NCI-H460 (cell line): ENCODE measurements at places on chromosomes 7 and 10.

GRCh38 chr7:149414745-149415390 is 46.0 kb downstream of the ZNF777 start:
- DNase-seq = no peak

GRCh38 chr7:99143853-99144672 is at the start of gene SMURF1:
SMURF1 (minus strand) TSS chr7:99144108; CDS start chr7:99143780, 328 bp downstream.
- peak; percentile 56 for DNase-seq

DNA sequence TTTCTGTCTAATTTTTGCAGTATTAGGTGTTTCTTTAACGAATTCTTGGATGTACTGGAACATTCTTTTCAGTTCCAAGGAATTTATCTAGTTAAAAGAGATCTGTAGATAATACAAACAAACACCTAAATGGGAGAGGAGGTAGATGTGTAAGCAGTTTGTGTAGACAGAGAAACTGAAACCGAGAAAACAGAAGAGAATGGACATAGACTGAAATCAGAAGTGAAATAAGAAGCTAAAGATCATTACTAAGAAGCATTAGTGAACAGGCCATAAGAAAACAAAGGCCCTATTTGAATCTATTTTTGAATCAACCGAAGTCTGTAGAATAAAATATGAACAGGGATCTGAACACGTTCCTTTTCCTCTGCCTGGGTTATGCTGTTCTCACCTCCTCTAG is 26.5 kb upstream of the TMEM229A start:
- no peak for DNase-seq

- no peak for DNase-seq
Observed at GRCh38 chr10:100730725-100731406, 14.5 kb upstream of the PAX2 start.

GRCh38 chr10:106567629-106568028 is 596.9 kb downstream of the SORCS1 start:
- no peak for DNase-seq

DNA sequence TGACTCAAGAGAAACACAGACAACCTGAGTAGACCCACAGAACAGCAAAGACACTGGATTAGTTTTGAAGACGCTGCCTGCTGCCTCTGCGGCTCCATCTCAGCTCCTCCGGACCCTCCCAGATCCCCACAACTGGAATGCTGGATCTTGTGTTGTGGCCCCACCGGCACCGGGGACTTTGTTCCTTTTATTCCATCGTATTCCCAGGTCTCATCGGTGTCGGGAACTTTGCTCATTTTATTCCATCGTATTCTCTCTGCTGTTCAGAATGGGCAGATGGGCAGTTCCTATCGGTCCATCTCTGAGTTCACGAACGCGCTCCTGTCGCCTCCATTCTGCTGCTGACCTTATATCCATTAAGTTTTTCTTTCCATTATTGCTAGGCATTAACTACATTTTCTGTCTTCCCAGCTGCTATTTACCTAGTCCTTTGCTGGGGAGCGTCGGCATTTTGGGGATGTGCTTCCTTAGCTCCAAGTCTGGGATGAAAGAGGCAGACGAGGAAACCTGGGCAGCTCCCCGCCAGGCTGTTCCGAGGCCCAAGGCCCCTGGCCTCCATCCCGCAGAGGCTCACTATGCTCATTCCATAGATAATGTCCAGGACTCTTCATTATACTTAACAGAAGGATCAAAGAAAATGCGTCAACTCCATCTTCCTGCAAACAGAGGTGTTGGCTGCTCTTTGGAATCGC is 192.4 kb downstream of the MAD1L1 start:
- no peak for DNase-seq

DNA sequence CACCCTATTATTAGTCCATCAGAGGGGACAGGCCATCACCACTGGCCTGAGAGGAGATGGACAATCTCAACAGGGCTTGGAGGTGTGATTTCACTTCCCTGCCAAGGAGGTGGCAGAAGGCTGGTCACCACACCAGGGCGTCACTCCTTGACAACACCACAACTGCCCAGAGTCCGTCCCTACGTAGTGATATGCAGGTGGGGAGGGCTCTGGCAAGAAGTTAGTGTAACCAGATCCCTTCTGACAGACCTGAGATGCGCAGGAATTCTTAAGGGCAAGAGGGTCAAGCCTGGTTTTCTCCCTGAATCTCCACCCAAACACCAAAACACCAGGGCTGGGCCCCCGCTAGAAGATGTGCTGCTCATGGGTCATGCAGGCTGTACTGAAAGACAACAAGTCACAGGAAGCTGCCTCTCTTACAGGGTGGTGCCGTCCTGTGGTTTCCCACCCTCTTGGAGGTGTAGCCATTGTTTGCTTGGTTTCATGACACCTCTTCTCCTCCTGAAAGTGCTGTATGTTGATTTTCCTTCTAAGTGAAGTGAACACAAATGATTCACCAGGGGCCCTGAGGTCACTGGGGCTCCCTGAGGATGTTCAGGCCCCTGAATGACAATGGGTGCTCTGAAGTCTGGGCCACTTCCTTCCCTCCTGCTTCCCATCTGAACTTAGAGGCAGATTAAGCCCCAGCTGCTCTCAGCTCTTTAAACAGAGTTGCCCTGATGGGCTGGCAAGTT is 27.1 kb downstream of the ATXN7L1 start:
- DNase-seq = no peak

GRCh38 chr7:21916629-21917028 is 29.1 kb downstream of the CDCA7L start:
- no peak for DNase-seq

- DNase-seq = no peak
Observed at GRCh38 chr7:151129960-151130591, 37.4 kb downstream of the GBX1 start.

DNA sequence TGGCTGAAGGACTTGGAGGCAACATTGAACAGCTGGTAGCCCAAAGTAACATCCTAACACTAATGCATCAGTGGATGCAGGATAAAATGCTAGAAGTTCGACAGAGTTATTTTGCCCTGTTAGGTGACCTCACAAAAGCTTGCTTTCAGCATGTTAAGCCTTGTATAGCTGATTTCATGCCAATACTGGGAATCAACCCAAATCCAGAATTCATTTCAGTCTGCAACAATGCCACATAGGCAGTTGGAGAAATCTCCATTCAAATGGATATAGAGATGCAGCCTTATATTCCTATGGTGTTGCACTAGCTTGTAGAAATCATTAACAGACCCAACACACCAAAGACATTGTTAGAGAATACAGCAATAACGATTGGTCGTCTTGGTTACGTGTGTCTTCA is 62.9 kb downstream of the CCSER2 start:
- no peak for DNase-seq

DNA sequence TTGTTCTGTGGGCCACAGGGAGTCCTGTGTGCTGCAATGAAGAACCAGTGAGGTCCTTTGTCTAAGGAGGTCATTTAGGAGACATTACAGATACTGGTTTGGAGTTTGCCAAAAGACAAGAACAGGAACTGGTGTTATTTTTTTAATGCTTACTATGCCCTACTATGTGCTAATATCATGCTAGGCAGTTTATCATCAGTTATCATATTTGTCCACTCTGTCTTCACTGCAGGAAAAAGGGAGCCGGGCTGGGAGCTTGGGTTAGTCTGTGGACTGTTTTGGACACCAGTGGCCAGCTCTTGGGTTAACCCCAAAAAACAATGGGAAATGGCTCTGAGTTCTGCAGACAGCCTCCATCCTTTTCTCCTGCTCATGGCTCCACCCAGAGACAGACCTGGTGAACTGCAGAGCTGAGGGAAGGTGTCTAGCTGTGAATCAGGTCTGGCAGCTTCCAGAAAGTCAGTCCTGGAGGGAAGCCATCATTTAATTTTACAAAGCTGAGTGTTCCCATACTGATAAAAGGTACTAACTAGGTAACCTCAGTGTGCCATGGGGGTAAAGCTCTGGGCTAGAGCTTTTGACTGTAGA is 101.2 kb upstream of the ZNF746 start:
- peak; percentile 5 for DNase-seq

- DNase-seq = no peak
Observed at GRCh38 chr10:112763916-112764520, 186.0 kb upstream of the TCF7L2 start.

DNA sequence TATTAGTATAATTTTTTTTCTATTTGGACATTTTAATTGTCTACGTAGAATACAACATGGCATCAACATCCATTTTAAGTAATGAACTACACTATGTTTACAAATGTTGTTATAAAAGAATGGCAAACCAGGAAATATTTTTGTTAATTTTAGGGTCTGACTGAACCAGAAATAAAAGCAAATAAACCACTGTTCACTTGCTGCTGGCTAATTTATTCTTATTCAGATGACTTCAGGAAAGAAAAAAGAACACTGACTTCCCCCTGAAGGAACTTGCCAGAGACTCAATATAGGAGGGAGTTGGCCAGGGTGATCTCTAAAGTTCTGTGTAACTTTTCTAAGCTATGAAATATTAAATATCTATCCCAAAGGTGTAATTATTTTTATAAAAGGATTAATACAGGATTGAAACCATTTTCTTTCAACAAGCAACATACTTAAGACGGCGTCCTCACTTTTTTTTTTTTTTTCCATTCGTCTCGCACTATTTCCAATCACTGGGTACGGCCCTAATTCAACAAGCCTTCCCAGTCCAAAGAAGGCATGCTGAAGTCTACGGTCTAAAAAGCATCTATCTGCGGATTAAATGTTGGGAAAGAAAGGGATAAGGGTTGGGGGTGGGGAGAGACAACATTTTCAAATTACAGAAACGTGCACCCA is 1.2 kb downstream of the USP6NL start:
- no peak for DNase-seq

DNA sequence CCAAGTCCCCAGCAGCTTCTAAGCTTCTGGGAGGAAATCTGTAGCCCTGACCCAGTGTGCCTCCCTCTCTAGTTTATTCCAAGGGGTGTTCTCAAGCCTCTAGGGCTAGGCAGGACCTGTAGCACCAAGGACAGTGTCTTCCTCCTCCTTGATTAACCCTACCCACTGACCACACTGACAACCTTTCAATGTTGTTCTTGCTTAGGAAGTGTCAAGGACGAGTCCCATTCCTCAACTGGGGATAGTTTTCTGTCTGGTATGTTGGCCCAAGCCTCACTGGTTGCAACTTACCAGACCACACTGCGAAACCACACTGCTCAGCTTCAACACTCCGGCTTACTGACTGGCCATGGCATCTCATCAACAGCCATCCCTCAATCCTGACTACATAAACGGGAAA is 100.0 kb downstream of the RNF216 start:
- no peak for DNase-seq
